Hematopoietic multipotent progenitor cell treated with erythropoietin and hydrocortisone succinate and interleukin-3 and kit ligand, for 6 days (in vitro differentiated cells): ENCODE measurements at places on chromosomes 6 and 20.

DNA sequence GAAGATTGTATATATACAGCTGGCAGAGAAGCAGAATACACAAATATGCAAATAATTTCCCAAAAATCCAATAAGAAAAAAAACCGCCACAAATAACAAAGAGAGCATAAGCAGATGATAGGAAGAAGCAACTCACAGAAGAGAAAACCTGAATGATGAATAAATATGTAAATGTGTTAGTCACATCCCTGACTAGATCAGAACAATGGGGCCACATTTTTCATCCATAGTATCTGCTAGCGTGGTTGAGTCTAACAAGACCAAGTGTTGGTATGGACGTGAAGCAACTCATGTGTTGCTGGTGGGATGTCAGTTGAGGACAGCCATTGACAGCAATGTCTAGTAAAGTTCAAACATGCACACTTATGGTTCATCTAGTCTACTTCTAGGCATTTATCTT is 3.9 kb upstream of the SLC22A3 start:
- no peak for DNase-seq

GRCh38 chr6:20448828-20449227 is 47.1 kb downstream of the E2F3 start:
- DNase-seq: no peak

DNA sequence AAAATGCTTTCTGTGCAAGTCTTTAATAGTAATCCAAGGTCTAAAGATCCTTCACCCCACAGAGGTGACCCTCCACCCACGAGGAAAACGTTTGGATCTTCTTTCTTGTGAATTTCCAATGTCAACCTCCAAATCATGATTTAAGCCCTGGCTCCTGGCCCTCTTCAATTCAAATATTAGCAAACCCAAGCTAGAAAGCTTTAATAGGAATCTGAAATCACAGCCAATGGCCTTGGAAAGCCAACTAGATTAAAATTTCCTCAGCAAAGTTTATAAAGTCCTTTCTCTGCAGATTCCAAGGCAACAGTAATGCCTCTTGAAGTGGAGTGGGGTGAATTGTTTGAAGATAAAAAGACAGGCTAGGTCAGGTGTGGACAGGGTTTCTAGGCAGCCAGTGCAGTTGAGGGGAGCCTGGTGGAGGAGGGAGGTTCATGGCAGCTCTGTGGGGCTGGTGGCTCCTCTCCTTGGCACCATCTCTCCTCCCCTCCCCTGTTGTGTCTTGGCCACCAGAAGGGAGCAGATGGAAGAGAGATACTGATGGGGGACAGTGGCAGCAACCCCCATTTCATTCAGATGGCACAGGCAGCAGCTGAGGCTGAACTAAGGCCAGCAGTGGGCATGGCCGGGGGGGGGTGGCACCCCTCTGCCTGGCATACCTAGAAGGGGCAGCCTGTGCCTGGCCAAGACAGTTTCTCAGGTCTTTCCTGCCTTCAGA is 12.0 kb upstream of the UQCC2 start:
- no peak for DNase-seq

DNA sequence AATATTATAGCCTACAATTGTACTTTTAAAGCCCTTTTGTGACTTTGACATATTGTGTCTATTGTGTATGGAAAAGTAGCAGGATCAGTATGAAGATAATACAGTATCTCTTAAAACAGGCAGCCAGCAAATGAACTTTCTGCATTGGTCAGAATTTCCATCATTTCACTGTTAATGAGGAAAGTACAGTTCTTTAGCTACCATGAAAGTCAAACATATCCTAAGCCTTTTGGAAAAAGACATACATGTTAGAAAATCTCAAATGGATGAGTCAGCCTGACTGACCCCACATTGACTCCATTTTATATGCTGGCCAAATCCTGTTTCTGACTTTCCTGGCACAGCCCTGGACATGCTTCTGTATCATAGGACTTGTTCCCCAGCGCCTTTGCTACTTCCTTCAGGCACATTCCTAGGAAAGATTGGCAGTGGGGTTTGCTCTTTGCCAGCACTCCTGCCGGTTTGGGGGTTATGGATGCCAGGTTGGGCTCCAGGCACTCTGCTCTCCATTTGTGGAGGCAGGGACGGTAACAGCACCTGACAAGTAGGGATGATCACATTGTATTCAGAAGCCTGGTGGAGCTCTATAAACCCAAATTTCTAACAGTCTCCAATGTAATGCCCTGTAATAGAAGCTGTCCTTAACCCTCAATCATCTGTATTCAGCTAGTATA is 43.7 kb downstream of the TOP1 start:
- no peak for DNase-seq

DNA sequence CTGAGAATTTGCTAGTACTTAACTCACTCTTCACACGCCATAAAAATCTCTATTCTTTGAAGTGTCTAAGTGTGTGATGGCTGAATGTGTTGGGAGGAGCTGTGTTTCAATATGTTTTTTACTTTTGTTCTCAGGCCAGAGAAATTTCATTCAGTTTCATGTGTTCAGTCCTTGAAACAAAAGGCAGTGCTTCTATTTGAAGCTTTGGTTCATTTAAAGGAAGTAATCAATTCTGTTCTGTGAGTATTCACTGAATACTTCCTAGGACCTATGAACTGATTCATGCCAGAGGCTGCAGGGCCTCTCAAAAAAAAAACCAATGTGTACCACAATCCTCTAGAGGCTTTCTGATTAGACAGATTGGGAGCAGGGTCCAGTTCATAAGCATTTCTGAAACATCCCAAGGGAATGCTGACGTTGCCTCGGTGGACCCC is 12.4 kb upstream of the F13A1 start:
- no peak for DNase-seq

GRCh38 chr6:43942011-43942442 is 172.0 kb downstream of the VEGFA start:
- peak; percentile 16 for DNase-seq

GRCh38 chr20:49965781-49966305 is 16.9 kb upstream of the SNAI1 start:
- DNase-seq: no peak

DNA sequence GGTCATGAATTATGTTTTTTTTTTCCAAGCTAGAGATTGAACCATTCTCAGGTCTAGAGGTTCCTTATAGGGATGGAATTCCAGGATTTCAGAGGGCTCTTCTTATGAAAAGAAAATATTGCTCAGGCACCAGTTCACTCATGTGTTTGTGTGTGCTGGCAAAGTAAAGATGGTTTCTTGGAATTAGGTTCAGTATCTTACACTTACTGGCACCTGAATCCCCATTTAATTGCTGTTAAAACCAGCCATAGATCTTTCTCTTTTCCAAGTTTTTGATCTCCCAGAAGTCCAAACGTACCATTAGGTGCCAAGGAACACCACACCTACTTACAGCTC is 508.4 kb downstream of the CDH26 start:
- no peak for DNase-seq

DNA sequence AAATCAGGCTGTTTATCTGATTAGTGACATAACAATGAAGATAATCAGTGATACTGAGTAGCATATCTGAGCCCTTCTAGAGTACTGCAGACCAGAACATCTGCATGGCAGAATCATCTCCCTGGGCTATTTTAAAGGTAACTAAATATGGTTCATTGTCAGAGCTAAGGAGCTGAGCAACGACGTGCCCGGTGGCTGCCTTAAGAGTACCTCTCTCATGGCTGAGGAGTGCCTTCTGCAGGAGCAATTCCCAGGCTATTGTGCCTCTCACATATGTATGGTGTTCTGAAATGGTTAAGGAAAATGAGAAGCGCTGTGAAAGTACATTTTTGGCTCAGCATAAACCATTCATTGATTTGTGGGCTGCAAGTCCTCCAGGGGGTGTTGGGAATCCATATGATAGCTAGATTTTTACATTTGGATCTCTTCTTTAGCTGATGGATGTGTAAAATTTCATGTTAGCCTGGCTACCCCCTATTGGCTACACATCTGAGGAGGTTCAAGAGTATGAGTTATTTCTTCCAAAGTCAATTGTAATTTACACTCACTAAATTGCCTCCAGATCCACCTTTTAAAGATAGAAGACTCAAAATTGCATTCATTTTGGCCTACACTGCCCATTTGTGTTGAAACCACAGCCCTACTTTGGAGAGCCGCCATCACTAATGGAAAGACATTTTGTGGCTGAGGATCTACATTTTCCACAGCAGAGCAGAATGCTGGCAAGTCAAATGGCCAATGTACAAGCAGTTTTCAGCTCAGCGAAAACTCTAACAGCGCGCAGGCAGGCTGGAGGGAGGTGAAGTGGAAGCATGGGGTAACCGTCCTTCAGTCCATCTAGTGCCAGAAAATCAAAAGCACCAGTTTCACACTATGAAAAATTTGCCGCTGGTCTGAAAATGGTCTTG is 198.0 kb downstream of the SIM1 start:
- no peak for DNase-seq

DNA sequence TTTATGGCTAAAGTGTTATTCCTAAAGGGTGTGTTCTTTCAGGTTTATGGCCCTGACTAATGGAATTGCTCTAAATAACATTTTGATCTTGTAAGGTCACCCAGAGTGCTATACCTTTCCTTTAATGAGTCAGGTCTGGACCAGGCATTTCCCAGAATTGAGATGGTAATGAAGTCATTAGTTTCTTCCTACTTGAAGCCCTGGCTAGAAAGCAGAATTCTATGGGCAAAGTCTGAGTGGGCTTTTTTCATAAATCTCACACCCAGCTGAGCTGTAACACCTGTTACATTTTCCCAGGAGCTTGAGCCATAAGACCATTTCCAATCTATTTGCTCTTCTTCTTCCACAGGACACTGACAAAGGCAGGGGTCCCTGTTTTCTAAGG is 122.0 kb upstream of the ID4 start:
- DNase-seq: no peak

DNA sequence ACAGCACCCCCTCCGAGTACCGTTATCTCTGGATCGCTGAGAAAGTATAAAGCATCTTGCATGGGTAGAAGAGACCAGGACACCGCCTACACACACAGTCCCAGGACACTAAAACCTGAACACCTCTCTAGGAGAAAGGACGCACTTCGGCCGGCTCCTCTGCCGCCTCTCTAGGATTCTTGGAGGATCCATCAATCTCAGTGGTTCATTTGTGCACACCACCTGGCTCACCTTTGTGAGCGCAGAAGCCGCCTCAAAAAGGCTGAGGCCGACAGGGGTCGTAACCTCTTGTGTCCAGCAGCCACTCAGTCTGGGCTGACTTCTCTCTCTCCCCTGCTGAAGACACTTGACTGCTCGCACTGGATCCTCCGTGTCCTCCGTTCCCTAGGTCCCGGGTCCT is 13.5 kb downstream of the ZSCAN23 start:
- DNase-seq: no peak

DNA sequence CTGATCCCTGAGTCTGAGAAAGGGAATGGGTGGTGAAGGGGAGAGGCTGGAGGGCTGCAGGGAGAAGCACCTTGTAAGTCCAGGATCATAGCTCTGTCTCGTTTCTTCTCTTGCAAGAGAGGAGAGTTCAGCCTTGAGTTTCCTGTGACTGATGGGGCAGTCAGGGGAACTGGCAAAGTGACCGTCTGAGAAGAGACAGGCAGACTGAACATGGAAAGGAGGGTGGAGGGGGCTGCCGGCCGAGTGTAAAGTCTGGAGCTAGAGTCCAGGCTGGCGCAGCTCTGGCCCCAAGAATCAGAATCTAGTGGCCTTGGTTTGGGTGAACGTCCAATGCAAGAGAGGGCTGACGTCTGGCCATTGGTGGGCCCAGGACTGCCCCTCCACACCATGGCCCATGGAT is 72.5 kb downstream of the TCP11 start:
- no peak for DNase-seq

GRCh38 chr6:56155634-56156141 is 91.7 kb downstream of the COL21A1 start:
- no peak for DNase-seq

- DNase-seq: no peak
These were observed 203.8 kb upstream of the LRFN2 start for GRCh38 chr6:40791004-40791403.

DNA sequence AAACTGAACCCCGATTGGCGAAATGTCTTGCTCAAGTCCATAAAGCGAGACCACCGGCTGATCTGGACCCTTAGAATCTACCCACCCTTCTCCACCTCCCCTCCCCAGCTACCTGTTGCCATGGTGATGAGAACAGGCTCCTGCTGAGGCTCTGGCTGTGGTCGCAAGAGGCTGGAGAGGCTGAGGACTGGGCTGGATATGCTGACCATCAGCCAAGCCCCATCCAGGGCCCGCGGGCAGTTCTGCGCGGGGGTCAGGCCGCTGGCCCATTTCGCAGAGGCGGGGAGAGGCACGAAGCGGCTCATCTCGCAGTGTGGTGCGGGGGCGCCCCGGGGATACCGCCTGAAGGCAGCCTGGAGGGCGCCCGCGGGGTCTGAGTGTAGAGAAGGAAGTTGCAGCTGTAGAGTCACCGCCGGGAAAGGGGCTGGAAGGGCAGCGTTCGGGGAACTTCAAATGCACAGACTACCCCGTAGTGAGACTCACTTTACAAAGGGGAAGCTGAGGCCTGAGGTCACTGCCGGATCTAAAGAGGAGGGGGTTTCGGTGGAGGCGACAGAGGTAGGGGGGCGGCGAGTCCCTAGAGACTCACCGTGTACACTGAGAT is 671 bp downstream of the TAPBP start:
- peak; percentile 62 for DNase-seq

GRCh38 chr6:40450483-40450882 is 136.7 kb downstream of the LRFN2 start:
- no peak for DNase-seq

DNA sequence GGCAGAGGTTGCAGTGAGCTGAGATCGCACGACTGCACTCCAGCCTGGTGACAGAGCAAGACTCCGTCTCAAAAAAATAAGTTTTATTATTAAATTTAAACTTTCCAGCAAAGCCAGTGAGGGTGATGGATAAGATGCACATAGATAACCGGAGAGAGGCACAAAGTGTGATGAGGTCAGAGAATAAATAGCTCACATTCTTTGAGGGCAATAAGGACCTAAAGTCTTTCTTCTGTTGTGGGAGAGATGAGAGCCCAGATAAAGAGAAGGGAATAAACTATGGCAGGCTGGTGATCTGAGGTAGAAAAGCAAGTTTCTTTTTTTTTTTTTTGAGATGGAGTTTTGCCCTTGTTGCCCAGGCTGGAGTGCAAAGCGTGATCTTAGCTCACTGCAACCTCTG is 20.6 kb upstream of the EZR start:
- no peak for DNase-seq

DNA sequence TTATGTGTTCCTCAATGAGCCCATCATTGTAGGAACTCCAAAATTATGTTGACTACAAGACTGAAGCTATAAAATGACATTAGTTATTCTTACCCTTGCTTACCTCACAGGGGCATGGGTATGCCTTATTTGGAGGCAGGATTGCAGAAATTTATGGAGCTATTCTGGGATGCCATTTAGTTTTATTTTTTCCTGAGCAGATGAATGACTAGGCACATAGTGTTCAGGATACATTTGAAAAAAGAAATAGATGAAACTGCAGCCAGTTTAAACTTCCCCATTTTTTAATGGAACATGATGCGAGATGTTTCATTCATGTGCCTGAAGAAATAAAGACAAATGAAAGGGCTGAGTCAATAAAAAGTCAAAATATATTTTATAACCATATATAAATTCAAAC is 399.2 kb upstream of the JAG1 start:
- no peak for DNase-seq

- DNase-seq: no peak
These were observed 14.2 kb downstream of the RAB23 start for GRCh38 chr6:57207872-57208271.

- no peak for DNase-seq
These were observed 71.4 kb downstream of the MAFB start for GRCh38 chr20:40617594-40617993.

- DNase-seq: no peak
These were observed 180.5 kb downstream of the ISM1 start for GRCh38 chr20:13401596-13401995.

- DNase-seq: no peak
These were observed 867.6 kb upstream of the FLRT3 start for GRCh38 chr20:15205028-15205427.
